ENCODE measurements at places on chromosomes 3 and 15.

- DNase-seq, result no peak
These were observed 419.9 kb downstream of the TUSC7 start for GRCh38 chr3:117129516-117129915.

DNA sequence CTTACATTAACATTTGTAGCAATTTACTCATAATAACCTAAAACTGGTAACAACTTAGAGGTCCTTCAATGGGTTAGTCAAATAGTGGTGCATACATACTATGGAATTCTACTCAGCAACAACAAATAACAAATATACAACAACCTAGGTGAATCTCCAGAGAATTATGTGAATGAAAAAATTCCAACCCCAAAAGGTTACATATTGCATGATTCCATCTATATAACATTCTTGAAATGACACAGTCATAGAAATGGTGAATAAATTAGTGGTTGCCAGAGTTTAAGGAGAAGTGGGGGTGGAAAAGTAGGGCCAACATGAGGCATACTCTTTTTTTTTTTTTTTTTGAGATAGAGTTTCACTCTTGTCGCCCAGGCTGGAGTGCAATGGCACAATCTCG, 12.7 kb upstream of the SNTN start:
- DNase-seq, result no peak

- DNase-seq, result no peak
These were observed 408.1 kb upstream of the NR2F2 start for GRCh38 chr15:95922431-95922830.

DNA sequence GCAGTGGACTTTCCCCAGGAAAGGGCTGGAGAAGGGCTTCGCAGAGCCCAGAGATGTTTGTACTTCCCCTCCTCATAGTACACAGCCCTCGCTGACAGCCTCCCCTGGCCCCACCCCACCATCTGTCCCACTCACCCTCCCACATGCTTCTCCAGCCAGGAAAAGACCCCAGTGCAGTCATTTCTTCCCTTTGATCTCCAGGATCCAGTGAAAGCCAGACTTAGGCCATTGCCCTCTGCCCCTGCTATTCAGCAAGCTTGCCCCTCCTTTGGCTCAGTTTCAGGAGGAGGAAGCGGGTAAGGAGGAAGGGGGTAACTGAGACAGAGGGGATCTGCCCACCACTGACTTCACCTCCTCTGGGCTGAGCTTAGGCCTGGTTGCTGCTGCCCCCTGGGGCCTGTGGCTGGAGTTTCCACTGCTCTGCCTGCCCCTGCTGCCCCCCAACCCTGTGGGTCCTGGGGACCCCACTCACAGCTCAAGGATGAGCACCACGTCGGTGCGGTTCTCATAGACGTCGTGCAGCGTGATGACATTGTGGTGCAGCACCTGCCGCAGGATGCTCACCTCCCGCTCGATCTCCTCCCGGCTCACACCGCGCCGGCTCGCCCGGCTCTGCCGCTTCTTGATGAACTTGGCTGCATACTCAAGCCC, 63.1 kb downstream of the DAPK2 start:
- DNase-seq, result no peak

GRCh38 chr15:52186651-52187486, 4.3 kb downstream of the GNB5 start:
- DNase-seq, result no peak

GRCh38 chr3:110066206-110066605, 728.9 kb upstream of the DPPA4 start:
- no peak for DNase-seq

GRCh38 chr3:71011565-71012287, 571.8 kb downstream of the FOXP1 start:
- no peak for DNase-seq

DNA sequence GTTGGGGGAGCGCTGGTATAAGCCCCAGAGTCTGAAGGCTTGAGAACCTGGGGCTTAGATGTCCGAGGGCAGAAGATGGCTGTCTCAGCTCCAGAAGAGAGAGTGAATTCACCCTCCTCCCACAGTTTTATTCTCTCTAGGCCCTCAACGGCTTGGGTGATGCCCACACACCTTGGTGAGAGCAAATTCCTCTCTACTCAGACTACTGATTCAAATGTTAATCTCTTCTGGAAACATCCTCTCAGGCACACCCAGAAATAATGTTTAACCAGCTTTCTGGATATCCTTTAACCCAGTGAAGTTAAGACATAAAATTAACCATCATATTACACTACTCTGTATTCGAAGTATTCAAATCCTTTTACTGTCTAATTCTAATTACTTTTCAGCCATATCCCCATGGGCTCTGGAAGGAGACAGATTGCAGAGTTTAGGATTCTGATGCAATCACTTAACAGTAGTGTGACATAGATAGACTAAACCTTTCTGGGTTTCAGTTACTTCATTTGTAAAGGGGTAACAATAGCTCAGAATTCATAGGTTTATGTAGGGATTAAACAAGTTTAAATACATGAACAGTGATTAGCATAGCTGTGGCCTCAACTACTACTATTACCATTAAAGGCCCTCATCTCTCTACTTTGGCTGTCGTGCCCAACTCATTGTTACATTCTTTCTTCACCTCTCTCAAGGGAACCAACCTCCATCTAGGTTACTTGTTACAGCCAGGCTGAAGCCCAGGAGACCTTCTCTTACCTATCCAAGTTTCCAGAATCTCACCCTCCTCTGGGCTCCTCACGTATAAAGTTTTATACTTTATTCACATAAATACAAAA, 25.7 kb upstream of the ANO10 start:
- no peak for DNase-seq

All from stimulated activated CD8-positive, alpha-beta memory T cell treated with anti-CD3 and anti-CD28 coated beads, Interleukin-2, amount 100 ng/mL, for 1 hour (primary cell).